ENCODE measurements at places on chromosomes 13 and 19. TPM values are rescaled to one million over a fixed set of nuclear protein-coding genes. Genes with fewer than 3 reads are reported as not detected.
A peak's percentile ranks its signal among the peaks of the same experiment; 100 is the strongest.

RNF225 gene
- total RNA-seq = 0.58 TPM

ERICH6B gene
- not detected for total RNA-seq

EHD2 gene
- 220 TPM for total RNA-seq

ZNF681 gene
- 1.9 TPM for total RNA-seq

DNA sequence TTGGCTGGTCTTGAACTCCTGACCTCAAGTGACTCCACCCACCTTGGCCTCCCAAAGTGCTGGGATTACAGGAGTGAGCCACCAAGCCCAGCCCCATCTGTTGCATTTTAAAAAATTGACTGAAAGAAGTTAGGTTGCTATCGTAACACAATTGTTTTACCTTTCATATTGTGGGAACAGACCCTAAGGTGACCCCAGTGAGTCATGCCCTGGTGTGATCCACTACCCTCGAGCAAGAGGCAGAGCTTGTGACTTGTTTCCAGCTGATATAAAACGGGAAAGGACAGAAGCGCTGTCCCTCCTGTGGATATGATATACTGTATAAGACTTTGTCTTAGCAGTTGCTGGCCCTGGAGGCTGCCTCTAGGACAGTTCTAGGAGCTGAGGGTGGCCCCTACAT lies 308.6 kb downstream of the HS6ST3 start:
- no peak overlapping the region for H3K27ac ChIP-seq
- no peaks in the 10 kb centered on the region for H3K4me1 ChIP-seq
- no peak for DNase-seq
- H3K4me3 ChIP-seq = no peak overlapping the region
- no peaks in the 10 kb centered on the region for H3K27me3 ChIP-seq

- no peaks in the 10 kb centered on the region for H3K27me3 ChIP-seq
- H3K4me1 ChIP-seq = peaks cover 25% of the 10 kb centered on the region
- H3K4me3 ChIP-seq = peak within 1 kb of the TSS; percentile 51
- H3K27ac ChIP-seq = no peak within 1 kb of the TSS
- peak; percentile 98 for DNase-seq
Observed at GRCh38 chr19:1039646-1040475, at the start of gene ABCA7. Gene ABCA7 (plus strand): TSS chr19:1040107. CDS start chr19:1041362, 1,255 bp downstream.

DNA sequence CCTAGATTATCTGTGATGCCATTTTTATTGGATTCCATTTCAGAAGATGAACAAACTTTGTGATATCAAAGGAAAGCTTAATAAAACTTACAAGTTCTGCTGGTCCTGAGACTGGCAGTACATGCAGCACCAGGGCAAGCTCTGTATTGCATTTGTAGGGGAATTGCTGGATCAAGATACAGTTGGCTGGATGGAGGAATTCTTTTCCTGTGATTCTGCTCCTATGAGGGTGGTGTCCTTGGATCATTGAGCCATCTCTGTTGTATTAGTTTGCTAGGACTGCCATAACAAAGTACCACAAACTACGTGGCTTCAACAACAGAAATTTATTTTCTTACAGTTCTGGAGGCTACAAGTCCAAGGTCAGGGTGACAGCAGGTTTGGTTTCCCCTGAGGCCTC lies 33.9 kb upstream of the CSNK1A1L start:
- no peak overlapping the region for H3K27ac ChIP-seq
- no peak for DNase-seq
- no peaks in the 10 kb centered on the region for H3K27me3 ChIP-seq
- no peaks in the 10 kb centered on the region for H3K36me3 ChIP-seq
- no peak overlapping the region for H3K4me3 ChIP-seq

- H3K4me3 ChIP-seq = peak overlapping the region; percentile 12
- peaks cover 3% of the 10 kb centered on the region for H3K36me3 ChIP-seq
- DNase-seq = peak; percentile 95
- H3K27ac ChIP-seq = peak overlapping the region; percentile 95
- no peaks in the 10 kb centered on the region for H3K27me3 ChIP-seq
Observed at GRCh38 chr13:98509271-98510155, 67.4 kb downstream of the STK24 start.

- no peak for DNase-seq
- no peak overlapping the region for H3K4me3 ChIP-seq
- peaks cover 1% of the 10 kb centered on the region for H3K27me3 ChIP-seq
- peaks cover 5% of the 10 kb centered on the region for H3K4me1 ChIP-seq
- no peak overlapping the region for H3K27ac ChIP-seq
Observed at GRCh38 chr19:35316560-35316959, 12.4 kb upstream of the CD22 start.

All from endothelial cell of umbilical vein (primary cell).